Umbilical cord (tissue), 2 donors: ENCODE measurements at places on chromosomes 6 and 20.

DNA sequence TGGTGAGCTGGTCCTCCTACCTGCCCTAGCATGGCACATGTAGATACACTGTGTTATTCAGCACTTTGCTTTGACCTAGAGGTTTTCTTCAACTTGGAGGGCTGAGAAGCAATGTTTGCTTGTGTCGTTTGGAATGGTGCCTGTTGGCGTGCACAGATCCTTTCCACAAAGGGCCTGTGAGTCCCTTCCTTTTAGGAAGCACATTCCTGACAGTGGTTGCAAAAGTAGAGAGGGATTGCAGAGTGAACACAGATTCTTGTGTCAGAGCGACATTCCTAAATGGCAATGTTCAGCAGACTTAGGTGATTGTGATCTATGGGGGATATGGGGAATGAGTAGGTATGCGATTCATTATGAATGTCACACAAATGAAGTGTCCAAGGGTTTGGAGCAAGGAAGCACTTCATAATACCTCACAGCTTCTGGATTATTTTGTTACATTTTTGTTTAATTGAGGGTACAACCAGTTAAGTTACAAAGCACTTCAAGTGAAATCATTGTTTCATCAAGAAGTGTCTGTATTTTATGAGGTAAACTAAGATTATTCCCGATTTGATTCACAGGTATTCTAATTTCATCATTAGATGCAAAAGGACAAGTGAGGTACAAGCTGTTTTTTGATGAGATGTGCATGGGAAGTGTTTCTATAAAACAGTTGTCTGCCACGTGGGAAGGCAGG, 713 bp upstream of the RNF144B start:
- DNase-seq, result no peak

DNA sequence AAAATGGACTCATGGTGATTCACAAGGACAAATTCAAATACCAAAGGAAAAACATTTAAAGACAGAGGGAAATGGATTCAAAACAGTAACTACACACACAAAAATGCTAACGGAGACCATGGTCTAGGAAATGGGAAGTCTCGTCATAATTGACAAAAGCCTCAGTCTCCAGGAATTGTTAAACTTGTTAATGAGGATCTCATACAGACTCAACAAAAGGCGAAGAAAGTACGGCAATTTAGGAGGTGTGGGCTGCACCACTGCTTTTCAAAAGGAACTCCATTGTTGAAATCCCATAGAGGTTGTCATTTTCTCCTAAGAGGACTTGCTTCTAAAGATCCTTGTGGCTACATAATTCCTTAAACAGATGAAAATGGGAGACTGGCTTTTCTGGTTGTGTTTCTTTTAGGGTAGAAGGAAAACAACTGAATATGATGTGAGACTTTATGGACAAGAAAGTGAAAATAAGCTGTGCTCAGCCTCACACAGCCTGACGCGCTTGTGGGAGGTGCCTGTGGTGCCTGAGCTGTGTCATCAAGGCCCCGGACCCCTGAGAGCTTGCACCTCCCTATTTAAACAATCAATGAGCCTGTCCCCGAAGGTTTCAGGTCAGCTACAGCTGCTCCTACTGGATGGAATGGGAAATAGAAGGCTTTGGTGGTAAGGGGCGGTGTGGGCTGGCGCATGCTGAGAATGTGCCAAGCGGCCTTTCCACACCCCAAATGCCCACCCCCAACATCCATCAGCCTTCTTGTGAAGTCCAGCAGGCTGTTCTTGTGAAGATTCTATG, 2.5 kb upstream of the CLDN20 start:
- no peak for DNase-seq

- peak; percentile 88 for DNase-seq
Observed at GRCh38 chr6:42704251-42704936, 18.0 kb downstream of the PRPH2 start.

- DNase-seq, result no peak
Observed at GRCh38 chr20:35702051-35702823, 3.0 kb downstream of the ROMO1 start.

GRCh38 chr6:169620171-169621130, 81.4 kb downstream of the WDR27 start:
- no peak for DNase-seq

- DNase-seq, result no peak
Observed at GRCh38 chr20:18571578-18571977, 4.3 kb downstream of the SMIM26 start.

- no peak for DNase-seq
Observed at GRCh38 chr6:131635384-131636340, 1.4 kb upstream of the ENPP3 start.

GRCh38 chr6:144478483-144478882, 193.3 kb downstream of the UTRN start:
- peak; percentile 3 for DNase-seq

- peak; percentile 12 for DNase-seq
Observed at GRCh38 chr6:9647599-9647998, 767.3 kb downstream of the TFAP2A start.

DNA sequence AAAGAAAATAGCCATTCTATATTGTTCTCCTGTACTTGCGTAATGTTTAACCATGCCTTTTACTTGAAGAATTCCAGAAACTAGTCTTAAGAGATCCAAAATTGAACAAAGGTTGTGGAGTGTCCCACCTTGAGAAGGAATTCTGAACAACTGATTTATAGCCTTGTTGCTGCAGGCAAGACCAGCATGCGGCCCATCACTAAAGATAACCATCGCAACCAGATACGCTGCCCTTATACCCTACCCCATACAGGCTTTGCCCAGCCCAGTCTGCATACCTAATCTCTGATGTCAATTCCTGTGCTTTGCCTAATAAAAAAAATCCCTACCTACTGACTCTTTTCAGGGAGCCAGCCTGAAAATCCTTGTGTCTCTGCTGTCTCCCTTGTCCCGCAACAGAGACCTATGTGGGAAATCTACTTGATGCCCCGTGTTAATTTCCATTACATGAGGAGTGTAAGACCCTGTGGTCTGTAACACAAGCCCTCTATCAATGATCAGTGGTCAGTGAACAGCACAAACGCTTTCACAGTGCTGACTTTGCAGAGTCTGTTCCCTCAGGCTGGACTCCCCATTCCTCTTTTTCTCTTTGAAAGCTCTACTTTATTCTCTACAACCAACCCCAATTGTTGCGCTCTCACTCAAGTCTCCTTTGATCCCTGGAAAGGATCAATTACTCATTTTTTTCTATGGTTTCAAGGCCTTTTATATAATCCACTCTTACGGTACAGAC, 125.7 kb upstream of the BTBD3 start:
- DNase-seq, result peak; percentile 58

DNA sequence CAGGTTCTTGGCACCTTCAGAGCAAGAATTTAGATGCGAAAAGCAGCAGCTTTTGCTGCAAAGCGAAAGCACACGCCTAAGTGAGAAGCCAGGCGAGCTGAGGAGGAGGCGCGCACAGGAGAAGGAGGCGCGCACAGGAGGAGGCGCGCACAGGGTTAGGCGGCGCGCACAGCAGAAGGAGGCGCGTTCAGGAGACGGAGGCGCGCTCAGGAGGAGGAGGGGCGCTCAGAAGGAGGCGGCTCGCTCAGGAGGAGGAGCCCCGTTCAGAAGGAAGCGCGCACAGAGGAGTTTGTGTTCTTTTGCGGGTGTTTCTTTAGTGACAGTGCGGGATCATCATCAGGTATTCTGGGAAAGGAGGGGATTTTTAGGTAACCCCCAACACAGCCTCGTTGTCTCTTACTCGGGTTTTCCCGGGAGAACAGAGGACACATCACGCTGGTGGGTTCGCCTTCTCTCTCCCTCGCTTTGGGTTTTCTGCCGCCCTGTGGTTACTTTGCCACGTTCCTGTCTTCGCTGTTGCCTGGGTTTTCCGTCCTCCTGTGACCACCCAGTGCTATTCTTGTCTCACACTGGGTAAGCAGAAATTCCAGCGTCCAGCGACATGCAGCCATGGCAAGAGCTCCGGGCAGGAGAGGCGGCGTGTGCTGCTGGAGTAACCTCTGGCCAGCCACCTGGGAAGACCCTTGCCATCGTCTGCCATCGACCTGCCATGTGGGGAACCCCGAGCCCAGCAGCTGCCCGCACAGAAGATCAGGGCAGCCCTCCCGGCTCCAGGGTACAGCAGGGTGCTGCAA, 47.0 kb downstream of the WDR27 start:
- peak; percentile 79 for DNase-seq

GRCh38 chr6:156423075-156423474, 354.1 kb upstream of the ARID1B start:
- DNase-seq, result no peak

DNA sequence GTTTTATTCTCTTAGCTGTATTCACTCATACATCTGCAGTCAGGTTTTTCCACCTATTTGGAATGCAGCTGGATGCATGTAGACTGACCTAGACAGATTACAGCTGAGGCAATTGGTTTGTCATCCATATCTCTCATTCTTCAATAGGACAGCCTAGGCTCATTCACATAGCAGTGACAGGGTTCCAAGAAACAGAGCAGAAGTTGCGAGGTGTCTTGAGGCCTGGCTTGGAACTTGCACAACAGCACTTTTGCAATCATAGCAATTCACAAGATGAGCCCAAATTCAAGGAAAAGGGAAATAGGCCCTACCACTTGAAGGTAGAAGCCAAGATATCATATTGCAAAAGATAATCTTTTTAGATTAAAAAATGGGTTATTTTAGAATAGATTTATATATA, 508.9 kb upstream of the JAG1 start:
- DNase-seq, result peak; percentile 29

DNA sequence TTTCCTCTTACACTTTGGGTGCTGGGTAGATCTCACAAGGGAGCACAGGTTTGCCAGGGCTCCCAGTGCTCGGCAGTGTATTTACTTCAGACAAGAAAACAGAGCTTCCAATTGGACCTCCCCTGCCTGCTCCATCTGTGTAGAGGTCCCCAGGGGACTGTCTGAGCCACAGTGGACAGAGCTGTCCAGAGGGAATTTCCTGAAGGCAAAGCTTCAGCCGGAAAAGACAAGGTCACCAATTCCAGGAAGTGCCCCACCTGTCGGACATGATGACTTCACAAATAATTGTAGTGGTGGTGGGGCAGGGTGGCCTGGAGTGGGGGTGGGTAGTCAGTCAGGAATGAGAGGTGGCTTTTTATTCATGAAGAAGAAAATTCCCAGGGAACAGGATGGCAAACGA, 18.6 kb downstream of the ADGRF5 start:
- DNase-seq, result no peak

DNA sequence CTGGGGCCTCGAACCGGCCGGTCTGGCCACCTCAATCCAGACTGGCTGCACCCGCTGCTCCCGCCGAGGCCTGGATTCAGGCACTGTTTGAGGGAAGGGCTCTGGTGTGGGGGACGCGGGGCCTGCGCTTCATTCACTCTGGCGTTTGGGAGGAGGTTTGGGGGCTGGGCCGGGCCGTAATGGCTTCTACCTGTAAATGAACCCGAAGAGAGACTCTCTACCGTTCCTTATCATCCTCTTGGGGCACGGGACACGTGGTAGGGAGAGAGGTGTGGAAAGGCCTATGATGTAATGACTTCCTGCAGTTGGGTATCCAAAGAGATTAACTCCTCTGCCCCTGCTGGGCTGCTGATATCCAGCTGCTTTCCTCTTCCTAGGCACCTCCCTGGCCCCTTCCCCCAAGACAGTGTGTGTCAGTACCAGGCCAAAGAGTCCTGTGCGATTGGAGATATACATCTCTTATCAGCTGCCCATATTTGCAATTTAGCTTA, 1.8 kb downstream of the FOXO3 start:
- DNase-seq, result peak; percentile 66

DNA sequence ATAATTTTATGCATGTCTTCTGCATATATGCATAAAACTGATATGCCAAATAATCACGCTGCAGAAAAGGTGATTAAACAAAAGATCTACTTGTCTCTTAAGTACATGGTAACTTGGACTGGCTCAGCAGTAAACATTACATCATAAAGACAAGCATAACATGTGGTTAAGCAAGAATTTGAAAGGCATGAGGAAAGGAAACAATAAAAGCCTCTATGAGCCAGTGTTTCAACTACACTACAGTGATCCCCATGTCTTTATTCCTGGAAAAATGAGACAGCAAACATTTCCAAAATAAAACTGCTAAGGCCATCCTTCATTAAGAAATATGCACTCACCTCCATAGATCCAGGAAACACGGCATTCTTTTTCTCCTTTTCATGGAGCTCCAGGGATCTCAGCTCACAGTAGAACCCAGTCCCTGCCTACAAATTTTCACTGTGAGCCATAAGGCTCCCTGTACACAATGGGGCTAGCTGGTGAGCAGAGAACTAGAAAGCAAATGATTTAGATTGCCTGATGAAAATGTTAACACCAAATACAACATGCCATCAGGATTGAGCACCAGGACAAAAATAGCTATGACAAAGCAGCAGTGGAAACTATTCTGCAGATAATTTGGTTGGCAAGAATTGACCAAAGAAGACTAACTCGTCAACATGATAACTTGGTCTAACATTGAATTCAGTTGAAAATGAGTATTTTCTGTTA, 156.1 kb downstream of the COL21A1 start:
- DNase-seq, result peak; percentile 57

DNA sequence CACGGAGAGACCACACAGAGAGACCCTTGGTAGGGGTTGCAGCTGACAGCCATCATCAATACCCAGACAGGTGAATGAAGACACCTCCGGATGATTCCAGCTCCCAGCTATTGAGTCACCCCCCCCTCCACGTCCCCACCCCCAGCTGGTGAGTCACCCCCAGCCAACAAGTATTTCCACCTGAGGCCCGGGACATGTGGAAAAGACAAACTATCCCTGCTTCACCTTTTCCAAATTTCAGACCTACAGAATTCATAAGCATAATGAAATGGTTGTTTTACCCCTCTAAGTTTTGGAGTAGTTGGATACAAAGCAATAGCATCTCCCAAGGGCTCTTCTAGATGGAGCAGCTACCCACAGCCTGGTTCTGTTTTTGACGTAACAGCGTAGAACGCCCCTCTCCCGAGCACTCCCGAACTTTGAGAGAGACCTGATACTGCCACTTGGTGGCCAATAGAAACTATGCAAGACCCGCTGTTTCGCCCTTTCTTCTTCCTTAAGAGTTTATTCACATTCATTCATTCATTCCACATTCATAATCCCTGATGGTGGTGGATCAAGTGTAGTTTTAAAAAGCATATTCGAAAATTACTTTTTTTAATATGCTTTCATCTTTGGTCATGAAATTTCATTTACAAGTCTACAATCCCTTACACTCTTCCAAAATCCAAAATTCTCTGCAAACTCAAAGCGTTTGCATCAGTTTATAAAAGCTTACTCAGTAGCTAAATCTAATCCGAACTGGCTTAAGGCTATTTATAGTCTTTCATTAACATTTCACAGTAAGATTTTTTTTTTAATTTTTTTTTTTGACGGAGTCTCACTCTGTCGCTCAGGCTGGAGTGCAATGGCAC, 15.1 kb upstream of the PPP1R16B start:
- no peak for DNase-seq
